ENCODE measurements at places on chromosomes 6 and 20.
A peak's percentile ranks its signal among the peaks of the same experiment; 100 is the strongest.

GRCh38 chr6:116229287-116229913 lies 24.5 kb downstream of the TSPYL4 start:
- peak; percentile 78 for DNase-seq

DNA sequence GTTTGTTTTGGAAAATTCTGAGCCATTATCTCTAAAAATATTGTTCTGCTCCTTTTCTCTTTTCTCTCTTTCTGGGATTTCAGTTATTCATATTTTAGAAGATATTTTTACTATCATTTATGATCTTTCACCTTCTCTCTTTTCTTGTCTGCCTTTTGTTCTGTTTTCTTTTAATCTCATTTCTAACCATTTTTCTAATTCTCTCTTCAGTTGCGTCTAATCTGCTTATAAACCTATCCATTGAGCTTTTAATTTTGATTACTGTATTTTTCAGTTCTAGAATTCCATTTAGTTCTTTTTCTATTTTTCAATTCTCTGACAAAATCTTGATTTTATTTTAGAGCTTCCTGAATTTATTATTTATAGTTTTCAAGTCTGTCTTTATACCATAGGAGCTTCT lies 42.2 kb upstream of the COL10A1 start:
- no peak for DNase-seq

GRCh38 chr6:18101271-18101670 lies 21.2 kb downstream of the NHLRC1 start:
- DNase-seq: no peak

DNA sequence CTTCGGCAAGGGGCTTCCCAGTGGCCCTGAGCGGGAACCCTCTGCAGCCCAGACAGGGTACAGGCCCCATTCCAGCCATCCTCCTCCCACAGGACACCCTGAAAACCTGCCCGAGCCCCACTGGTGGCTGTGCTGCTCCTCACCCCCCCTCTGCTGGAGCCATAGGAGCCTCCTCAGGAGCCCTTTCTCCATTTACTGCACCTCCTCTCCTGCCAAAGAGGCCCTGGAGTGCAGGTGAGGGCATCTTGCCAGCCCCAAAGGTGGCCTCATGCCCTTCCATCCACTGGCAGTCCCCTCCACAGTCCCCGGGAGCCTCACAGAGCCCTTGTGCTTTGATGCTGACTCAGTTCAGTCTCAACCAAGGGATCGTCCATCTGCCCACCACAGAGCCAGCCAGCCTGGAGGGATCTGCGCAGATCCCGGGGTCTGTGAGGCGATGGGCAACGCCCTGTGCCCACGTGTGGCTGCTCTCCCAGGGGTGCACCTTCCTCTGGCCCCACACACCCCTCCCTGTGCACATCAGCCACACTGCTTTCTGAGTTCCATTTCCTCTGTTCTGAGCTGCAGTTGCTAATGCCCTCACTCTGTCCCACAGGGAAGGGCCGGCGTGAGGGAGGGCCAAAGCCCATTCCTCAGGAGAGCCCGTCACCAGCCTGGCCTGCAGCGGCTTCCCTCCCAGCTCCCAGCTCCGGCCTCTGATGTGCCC lies 228.5 kb downstream of the DLL1 start:
- no peak for DNase-seq

DNA sequence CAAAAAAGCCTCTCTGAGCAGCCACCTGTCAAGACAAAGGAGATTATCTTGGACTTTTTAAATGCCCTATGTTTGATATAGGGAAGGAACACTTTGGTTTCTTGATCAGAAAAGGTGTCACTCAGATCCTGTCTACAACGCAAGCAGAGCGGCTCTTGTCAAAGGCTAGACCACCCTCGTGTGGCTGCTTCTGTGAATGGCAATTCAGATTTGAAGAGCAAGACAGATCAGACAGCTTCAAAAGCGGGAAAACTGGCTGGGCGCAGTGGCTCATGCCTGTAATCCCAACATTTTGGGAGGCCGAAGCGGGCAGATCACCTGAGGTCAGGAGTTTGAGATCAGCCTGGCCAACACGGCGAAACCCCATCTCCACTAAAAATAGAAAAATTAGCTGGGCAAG lies 10.1 kb upstream of the NXT1 start:
- DNase-seq: peak; percentile 18

DNA sequence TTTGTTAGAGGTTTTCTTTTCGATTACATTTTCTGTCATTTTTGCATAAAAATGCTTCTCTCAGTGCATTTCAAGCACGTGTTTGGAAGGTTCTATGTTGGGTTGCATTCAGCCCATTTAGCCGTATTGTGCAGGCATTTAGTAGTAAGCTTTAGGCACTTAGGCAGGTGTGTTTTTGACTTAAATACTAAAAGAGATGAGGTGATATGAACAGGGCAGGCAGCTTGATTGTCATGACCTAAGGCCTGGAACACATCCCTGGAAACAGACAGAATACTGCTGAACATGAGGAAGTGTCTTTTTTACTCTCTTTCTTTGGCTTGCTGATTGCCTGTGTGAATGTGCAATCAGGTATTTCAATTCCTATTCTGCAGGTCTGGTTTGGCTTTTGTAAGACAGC lies 610.5 kb upstream of the MAN1A1 start:
- no peak for DNase-seq

GRCh38 chr6:134724771-134725340 lies 225.0 kb downstream of the ALDH8A1 start:
- DNase-seq: no peak

DNA sequence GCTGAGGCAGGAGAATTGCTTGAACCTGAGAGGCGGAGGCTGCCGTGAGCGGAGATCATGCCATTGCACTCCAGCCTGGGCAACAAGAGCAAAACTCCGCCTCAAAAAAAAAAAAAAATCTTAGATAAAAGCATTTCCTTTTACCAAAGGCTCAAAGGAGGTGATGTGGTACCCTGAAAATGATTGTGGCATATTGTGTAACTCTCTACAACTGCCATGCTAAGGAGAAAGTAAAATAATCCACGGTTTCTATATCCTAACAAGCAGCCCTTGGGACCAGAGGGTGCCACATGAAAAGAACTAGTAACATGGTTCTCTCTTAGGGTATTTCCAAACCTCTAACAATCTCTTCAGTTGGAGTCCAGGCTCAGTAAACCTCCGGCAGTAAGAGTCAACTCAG lies 38.8 kb upstream of the SLA2 start:
- no peak for DNase-seq

DNA sequence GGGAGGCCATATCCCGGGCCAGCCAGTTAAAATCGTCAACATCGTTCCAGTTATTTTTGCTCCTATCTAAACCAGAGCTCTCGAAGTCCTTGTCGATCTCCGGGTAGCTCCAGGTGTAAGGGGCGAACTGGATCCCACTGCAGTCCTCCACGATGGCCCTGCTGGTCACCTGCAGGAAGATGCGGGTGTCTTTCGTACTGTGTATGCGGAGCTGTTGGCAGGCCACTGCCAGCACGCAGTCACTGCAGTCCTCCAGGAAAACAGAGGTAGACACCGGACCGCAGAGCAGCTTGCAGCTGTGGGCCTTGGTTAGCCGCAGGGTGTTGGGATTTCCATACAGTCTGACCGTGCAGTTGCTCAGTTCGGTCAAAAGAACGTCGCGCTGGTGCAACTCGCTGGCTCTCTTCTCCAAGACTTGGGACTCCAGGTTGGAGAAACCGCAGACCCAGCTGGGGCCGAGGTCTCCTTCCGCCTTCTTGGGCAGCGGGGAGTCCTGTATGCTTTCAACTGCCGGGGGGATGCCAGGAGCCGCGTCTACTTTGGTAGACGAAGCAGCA lies 742 bp downstream of the TBCC start:
- no peak for DNase-seq

DNA sequence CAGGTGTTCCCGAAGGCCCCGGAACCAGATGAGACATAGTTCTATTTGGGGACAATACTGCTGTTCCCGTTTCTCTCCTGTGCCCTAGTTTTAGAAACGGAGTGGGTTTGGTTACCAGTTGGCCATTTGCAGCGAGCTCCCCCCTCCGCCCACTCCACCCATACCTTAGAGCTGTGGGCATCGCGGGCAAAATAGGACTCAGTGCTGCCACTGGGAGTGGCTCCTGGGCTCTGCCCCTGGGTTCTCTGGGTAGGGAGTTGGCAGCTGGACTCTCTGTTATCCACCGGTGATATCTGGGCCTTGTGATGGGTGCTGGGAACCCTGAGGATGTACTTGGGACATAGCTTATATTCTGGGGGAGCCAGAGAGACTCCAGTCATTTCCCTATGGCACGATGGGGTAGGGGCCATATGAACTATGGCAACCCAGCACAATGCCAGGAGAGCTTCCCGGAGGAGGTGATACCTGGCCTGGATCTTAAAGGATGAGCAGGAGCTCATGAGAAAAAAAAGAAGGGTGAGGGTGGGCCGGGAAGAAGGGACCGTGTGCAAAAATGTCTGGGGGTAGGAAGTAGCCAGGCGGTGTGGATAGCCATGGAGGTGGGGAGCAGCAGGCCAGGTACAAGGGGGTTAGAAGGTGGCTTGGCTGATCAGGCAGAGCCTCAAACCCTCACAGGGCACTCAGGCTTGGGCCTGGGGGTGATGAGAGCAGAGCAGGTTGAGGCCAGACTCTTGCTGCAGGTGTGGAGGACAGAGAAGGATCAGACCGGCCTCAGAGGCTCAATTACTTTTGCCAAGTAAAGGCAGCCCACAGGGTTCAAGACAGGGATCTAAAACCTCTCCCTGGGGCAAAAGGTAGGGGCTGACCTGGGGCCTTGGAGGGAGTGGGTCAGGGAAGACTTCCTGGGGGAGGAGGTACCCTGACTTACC lies 9.6 kb downstream of the SRC start:
- no peak for DNase-seq

DNA sequence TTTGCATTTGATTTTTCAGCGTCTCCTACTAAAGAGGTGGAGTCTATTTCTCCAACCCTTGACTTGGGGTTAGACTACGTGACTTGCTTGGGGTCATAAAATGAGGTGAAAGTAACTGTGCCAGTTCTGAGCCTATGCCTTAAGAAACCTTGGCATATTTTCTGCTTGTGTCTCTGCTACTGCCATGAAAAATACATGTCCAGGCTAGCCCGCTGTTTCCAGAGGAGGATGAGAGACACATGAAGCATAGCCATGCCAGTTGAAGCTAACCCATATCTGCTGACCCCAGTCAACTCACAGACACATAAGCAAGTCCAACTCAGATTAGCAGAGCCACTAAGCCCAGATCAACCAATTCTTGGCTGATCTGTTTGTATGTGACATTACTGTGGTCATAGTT lies 38.7 kb downstream of the SCP2D1 start:
- DNase-seq: no peak

DNA sequence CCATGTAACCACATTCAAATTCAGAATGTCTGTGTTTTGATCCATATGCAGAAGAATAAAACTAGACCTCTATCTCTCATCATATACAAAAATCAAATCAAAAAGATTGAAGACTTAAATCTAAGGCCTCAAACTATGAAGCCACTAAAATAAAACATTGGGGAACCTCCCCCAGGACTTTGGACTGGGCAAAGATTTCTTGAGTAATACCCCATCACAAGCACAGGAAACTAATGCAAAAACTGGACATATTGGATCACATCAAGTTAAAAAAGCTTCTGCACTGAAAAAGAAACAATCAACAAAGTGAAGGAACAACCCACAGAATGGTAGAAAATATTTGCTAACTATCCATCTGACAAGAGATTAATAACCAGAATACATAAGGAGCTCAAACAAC lies 266.8 kb downstream of the EPM2A start:
- DNase-seq: no peak

DNA sequence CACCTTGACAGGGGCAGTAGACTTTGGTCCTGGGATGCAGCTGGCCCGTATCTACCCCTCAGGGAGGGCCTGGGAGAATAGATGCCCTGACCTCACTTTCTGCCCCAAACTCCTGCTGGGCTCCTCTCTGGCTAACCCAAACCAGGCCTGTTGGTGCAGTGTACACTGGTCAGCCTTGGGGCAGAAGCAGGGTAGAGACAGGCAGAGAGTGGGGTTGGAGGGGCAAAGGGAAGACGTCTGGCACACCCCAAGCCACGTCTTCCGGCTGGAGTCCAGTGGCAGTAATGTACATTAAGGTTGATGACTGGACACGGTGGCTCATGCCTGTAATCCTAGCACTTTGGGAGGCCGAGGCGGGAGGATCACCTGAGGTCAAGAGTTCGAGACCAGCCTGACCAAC lies 9.3 kb downstream of the DDR1 start:
- no peak for DNase-seq

DNA sequence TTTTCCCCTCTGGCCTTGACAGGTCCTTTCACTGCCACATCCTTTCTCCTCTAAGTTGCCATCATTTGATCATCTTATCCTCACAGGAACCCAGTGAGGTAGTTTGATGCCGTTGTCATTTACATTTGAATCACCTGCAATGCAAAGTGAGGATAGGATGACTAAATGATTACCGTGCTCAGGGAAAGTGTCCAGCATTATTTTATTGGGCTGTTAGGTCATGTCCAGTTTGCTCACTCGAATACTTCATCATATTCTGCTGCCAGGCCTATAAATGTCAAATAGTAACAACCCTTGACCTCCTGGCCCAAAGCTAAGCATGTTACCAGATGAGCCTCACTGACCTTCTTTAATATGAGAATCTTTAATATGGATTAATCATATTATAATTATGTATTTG lies 1068.7 kb upstream of the FLRT3 start:
- DNase-seq: no peak

- DNase-seq: no peak
These were observed 128.4 kb downstream of the LINC00237 start for GRCh38 chr20:20977786-20978185.

GRCh38 chr20:7078804-7079203 lies 311.3 kb downstream of the BMP2 start:
- DNase-seq: no peak
